ENCODE measurements at places on chromosomes 12 and 14. TPM values are rescaled to one million over a fixed set of nuclear protein-coding genes. Genes with fewer than 3 reads are reported as not detected.

The GLIPR1L2 gene
- polyA plus RNA-seq: 2.9 TPM

The OR4E1 gene
- polyA plus RNA-seq: 0.08 TPM

The LRP1-AS gene
- 0.44 TPM for polyA plus RNA-seq

The C12orf54 gene
- polyA plus RNA-seq: 0.61 TPM

The FAM181A gene
- not detected for polyA plus RNA-seq

The FKBP4 gene
- polyA plus RNA-seq: 152 TPM

The KRT2 gene
- not detected for polyA plus RNA-seq

The ZNF891 gene
- polyA plus RNA-seq: 2.9 TPM

The TAS2R10 gene
- 1.4 TPM for polyA plus RNA-seq

The LRTM2 gene
- 0.33 TPM for polyA plus RNA-seq

The VRTN gene
- polyA plus RNA-seq: not detected

The KRT79 gene
- polyA plus RNA-seq: not detected

The EXOC3L4 gene
- 2.0 TPM for polyA plus RNA-seq

The PMCH gene
- polyA plus RNA-seq: 0.58 TPM

The CLEC4D gene
- polyA plus RNA-seq: 0.55 TPM

The NELL2 gene
- polyA plus RNA-seq: 26.5 TPM

The KCNK10 gene
- polyA plus RNA-seq: 0.26 TPM

The RNF212B gene
- polyA plus RNA-seq: 1.6 TPM

The RNFT2 gene
- 6.4 TPM for polyA plus RNA-seq

The FOXA1 gene
- 2.8 TPM for polyA plus RNA-seq

The GPD1 gene
- polyA plus RNA-seq: 75.1 TPM

The MRPL51 gene
- 196 TPM for polyA plus RNA-seq

The FZD10 gene
- 2.8 TPM for polyA plus RNA-seq

All from right renal cortex interstitium (tissue), 3 donors.